ENCODE measurements at places on chromosomes 2 and 18.

DNA sequence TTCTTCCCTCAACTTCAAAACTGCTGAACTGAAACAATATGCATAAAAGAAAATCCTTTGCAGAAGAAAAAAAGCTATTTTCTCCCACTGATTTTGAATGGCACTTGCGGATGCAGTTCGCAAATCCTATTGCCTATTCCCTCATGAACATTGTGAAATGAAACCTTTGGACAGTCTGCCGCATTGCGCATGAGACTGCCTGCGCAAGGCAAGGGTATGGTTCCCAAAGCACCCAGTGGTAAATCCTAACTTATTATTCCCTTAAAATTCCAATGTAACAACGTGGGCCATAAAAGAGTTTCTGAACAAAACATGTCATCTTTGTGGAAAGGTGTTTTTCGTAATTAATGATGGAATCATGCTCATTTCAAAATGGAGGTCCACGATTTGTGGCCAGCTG lies 8.4 kb downstream of the HOXD8 start:
- DNase-seq = no peak

GRCh38 chr2:195768431-195768830 lies 111.4 kb downstream of the SLC39A10 start:
- DNase-seq = no peak

DNA sequence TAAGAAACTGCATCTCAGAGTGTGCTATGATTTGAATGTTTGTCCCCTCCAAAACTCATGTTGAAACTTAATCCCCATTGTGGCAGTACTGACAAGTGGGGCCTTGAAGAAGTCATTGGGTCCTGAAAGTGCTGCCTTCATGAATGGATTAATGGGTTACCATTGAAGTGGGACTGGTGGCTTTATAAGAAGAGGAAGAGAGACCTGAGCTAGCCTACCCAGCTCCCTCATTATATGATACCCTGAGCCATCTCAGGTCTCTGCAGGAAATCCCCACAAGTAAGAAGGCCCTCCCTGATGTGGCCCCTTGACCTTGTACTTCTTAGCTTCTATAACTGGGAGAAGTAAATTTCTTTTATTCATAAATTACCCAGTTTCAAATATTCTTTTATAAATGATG lies 526.8 kb downstream of the XIRP2 start:
- DNase-seq = no peak

GRCh38 chr2:97910403-97911205 lies 85.1 kb downstream of the TMEM131 start:
- no peak for DNase-seq

GRCh38 chr2:233426619-233427342 lies 72.5 kb downstream of the DGKD start:
- peak; percentile 66 for DNase-seq

DNA sequence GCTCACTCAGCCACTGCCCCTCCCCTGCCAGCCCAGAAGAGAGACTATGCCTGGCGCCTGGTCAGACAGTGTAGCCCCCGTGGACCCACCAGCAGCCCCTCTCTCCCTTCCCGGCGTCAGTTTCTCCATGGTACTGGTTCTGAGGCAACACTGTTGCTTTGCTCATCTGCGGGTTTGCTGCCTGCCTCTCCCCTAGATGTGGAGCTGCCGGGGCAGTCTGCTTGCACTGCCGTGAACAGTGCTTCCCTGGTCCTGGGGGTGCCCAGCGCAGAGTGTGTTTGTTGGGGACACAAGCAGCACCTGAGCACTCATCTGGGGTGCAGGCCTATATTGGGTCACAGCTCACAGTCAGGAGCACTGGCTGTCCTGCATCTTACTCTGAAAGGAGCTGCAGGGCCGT lies 309.9 kb downstream of the NDUFA10 start:
- DNase-seq = no peak

DNA sequence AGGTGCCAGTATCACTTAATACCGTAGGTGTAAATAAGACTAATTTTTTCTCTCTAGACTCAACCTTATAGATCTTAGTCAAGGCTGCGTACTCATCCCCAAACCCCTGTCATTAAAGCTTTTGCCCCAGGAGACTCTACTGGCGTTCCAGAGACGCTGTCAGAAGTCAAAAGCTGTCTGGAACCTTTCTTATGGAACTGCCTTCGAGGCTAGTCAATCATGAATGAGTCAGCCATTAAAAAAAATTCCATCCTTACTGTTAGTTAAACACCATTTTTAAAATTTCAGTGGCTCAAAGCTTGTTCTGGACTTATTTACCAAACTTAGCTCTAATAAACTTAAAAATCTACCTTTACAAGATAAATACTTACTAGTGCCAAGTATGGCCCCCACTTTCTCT lies 52.1 kb downstream of the SPRED2 start:
- DNase-seq = no peak

GRCh38 chr2:209578394-209579001 lies 154.7 kb downstream of the MAP2 start:
- DNase-seq = no peak

- no peak for DNase-seq
Measured at GRCh38 chr2:15782009-15782751, 158.2 kb upstream of the MYCN start.

GRCh38 chr2:46802665-46803546 lies 112.7 kb downstream of the MCFD2 start:
- DNase-seq = no peak

DNA sequence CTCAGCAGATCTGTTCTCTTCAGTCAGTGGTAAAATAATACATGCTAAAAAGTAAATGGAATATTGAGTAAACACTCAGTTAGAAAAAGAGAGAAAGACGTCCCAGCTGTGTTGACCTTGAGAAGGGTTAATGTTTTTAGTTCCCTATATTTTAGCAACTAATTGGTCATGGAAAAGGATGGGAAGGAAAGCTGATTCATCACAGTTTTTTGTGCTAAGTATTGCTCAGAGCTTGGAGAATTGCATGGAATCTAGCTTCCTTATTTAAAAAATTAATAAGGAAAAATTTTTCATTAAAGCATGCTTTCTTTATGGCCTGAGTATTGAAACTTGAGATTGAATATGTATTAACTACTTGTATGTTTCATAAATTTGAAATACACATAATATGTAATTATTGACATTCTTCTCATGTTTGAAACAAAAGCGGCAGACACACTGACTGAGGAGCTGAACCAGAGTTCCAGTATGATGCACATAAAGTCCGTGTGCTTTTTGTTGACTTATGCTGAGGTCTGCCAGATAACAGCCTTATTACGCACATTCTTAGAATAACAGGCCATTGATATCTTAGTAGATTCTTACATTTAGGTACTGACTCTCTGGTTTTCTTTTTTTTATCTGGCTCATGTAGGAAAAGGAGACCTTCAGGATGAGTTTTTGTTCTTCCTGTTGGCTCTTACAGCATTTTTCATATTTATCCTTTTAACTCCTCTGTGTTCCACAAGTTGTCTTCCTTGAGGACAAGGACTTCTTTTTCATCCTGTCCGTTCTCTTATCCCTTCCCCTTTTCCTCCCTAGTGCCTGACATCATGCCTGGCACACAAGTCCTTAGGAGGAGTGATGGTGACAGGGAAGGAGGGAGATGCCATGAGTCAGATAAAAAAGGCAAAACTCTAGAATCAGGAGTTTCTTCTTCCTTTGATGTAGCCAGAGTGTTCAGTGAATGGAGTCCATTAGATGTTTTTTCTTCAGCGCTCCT lies 194.1 kb downstream of the PTPRM start:
- DNase-seq = no peak

DNA sequence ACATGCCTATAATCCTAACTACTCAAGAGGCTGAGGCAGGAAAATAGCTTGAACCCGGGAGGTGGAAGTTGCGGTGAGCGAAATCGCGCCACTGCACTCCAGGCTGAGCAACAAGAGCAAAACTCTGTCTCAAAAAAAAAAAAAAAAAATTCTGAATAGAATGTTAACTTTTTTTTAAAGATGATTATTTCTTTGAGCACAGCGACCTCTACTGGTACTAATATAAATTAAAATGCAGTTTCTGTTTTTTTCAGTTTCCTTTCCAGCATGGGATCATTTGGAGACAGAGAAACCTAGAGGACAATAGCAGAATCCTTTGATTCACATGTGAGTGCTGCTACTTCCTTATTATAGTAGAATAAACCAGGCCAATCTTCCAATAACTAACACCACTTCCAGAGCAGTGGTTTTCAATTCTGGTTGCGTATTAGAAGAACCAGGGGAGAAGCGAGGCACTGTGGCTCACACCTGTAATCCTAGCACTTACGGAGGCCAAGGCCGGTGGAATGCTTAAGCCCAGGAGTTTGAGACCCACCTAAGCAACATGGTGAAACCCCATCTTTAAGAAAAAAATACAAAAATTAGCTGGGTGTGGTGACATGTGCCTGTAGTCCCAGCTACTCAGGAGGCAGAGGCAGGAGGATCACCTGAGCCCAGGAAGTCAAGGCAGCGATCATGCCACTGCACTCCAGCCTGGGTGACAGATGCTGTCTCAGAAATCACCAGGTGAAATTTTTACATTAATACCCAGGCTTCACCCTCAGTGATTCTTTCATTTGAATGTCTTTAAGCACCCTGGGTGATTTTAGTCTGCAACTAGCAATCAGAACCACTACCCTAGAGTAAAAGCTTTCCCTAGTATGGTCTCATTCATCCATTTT lies 10.1 kb downstream of the SRSF7 start:
- DNase-seq = peak; percentile 21

DNA sequence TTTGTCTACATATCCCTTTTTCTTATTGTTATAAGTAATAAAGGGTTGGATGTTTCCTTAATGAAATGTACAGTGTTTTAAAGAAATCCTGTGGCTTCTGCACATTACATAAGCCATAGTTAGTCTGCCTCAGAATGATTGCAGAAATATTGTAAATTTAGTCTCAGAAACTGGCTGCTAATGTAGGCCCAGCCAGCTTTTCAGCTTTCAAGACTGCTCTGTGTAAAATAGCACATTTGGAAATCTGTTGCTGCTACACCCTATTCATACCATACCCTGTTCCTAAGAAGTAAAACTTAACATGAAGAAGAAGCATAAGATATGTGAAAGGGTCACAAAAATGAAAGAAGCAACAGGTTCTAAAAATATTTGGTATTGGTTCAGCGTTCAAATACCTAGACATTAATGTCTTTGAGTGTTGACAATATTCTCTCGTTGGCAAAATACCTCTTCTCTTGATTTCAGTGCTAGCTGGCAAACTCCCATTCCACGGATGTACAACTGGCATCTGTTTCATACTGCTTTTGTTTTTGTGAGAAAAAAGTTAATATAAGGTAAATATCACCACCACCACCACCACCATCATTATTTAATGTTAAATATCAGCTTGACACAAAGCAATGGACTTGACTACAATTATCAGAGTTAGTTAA lies 19.2 kb upstream of the NCKAP1 start:
- no peak for DNase-seq

DNA sequence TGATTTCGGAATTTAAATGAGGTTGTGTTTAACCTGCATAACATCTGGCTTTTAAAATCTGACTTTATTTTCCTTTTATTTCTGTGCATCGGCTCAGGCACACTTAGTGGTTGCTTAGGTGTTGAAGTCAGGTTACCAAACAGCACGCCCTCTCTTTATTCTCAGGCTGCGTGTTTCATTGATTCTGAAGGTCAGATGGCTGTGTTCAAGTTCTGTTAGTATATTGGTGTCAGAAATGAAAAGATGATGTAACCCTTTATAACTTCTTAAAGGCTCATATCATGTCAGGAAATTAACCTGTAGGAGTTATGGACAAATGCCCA lies 246.5 kb downstream of the LDLRAD4 start:
- DNase-seq = no peak

DNA sequence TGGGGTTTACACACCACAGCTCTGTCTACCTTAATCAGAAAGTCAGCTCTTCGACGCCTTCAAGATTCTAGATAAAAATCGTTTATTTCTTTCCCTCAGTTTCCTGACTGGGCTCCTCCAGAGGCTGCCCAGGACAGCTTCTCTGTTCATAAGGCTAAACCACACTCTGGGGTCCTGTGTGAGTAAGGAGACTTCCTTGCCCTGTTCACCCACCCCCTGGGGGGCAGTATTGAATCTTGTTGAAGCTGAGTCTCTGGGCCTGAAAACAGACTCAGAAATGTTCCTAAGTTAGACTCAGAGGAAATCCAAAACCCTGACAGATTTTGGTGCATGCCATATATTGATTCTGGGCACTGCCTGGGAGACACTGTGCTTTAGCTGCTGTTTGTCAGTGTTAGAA lies 43.0 kb downstream of the G6PC2 start:
- no peak for DNase-seq

DNA sequence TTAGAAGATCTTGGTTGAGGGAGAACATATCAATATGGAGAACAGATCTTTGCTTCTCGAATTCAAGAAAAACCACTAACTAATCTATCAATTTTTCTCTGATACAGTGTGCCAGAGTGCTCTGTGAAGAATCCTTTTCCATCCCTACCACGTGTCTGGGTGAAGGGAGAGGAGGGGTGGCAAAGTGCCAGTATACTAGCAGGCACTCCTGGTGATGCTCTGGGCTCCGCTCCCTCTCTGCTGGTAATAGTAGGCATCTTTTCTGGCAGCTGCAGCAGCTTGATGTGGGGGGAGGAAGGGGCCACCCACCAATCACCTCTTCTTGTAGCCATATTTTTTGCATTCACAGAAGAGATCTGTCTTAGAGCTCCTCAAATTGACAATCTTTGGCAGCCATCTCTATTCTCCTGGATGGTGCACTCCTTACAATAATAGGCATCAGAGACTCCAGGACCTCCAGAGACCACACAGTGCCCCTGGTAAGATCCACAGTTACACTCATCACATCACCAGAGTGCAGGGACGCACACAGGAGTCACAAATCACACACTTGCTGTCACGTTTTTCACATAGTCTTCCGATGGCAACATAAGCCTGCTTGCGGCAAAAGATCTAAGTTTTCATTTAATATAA lies 15.7 kb downstream of the STK39 start:
- no peak for DNase-seq

DNA sequence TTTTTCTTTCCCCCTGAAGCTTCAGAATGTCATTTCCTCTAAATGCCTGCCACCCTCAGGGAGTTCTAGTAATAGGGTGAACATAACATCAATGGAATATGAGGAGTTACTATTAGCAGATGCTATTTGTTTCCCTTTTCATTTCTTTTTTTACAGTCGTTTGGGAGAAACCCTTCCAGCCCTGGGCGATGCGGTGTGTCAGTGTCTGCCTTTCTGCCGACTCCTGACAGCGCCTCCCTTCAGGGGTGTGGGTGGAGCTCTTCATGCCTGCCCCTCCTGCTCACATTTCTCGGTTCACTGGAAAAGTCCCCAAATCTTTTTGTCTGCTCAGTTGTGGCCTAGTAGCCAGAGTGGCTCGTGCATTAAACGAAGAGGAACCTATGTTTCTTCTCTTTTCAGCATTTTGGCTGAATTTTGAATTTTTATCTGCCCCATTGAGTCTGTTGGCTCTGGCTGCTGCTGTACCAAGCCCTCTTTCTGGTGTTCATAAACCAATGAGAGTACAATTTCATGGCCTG lies 72.3 kb downstream of the FMNL2 start:
- DNase-seq = peak; percentile 52

- DNase-seq = no peak
Measured at GRCh38 chr2:37907501-37908225, 17.4 kb upstream of the RMDN2 start.

- no peak for DNase-seq
Measured at GRCh38 chr18:22063102-22063501, 106.3 kb upstream of the GATA6 start.
